ENCODE measurements at places on chromosomes 3 and 15.

DNA sequence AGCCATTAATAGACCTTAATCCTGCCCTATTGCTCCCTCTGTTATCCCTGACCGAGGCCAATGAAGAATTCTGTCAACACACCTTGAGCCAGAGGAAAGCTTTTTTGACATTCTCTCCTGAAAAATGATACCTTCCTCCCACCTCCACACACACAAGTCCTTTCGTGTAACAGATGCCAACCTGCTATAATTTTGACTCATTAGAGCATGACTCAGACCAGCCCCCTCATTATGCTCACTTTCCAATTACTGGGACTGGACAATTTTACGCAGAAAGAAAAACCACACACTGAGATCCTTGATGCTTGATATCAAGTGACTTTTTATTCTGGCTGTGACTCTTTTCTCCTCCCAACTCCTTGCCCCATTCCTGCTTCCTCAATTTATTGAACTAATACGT, 50.9 kb downstream of the LSAMP start:
- no peak for DNase-seq

GRCh38 chr3:156334841-156335545, 214.6 kb downstream of the KCNAB1 start:
- DNase-seq: no peak

GRCh38 chr15:63708126-63708772, 111.1 kb downstream of the FBXL22 start:
- DNase-seq: peak; percentile 79

- peak; percentile 98 for DNase-seq
Observed at GRCh38 chr3:172153335-172153861, 114.0 kb downstream of the FNDC3B start.

- DNase-seq: peak; percentile 87
Observed at GRCh38 chr3:72234391-72234790, 449.4 kb upstream of the PROK2 start.

- DNase-seq: peak; percentile 48
Observed at GRCh38 chr3:110624576-110624975, 447.0 kb upstream of the NECTIN3 start.

- DNase-seq: peak; percentile 14
Observed at GRCh38 chr3:104632521-104632920, 734.2 kb upstream of the ALCAM start.

GRCh38 chr3:81531263-81531662, 230.2 kb downstream of the GBE1 start:
- no peak for DNase-seq

DNA sequence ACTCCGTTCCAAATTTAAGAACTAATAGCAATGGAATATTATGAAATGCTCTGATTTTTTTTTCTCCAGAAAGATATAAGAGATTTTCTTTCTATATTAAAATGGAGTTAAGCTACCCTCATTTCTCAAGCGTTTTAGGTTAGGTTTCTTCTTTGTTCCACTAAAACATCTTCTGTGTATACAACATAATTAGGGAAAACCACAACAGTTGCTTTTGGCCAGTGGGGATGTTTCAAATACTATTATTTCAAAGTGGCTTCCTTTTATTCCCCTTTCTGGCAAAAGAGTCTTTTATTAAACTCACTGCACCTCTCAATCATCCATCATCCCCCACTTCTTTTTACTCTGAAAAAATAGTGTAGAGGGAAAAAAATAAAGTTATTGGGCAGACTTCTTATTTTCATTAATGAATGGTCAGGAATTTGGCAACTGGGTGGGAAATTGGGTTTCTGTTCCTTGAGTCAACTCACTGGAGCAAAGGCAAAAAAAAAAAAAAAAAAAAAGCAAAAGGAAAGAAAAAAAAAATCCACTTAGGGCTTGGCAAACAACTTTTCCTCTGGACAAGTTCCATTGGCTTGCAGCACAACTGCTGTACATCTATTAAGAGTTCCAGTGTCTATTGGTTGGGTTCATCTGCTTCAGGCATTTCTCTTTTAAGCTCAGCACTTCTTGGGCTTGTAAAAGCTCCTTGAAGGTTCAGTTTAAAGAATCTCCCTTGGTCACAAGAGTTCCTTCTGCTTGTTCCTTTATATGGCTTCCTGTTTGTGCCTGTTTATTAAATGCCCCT, 963.4 kb downstream of the ROBO1 start:
- peak; percentile 84 for DNase-seq

- peak; percentile 66 for DNase-seq
Observed at GRCh38 chr15:60399931-60400330, 2.1 kb upstream of the ANXA2 start.

DNA sequence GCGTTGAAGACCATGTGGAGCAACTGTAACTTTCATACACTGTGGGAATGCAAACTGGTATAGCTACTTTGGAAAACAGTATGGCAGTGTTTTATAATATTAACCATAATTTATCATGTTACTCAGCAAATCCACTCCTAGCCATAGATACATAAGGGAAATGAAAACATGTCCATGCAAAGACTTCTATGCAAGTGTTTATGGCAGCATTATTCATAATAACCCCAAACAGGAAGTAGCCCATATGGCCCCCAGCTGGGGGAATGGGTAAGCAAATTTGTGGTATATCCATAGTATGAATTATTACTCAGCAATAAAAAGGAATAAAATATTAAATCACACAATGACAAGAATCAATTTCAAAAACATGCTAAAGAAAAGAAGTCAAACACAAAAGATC, 23.0 kb upstream of the GATA2 start:
- no peak for DNase-seq

DNA sequence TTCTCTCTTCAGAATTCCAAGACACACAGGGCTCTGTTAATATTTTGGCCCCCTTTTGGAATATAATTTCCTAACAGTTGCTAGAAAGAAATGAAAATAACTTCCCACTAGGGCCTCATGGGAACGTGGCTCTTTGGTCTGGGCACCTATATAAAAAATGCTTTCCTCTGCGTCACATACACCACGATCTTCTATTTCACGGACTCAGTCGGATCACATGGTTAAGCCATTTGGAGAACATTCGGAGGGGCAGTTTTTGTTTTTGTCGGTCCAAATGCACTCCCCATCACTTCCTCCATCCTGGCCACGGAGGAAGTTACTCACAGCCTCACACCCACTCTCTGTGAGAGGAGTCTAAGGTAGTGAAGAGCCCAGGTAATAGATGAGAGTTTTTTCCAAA, 21.0 kb downstream of the TMEM44 start:
- no peak for DNase-seq

DNA sequence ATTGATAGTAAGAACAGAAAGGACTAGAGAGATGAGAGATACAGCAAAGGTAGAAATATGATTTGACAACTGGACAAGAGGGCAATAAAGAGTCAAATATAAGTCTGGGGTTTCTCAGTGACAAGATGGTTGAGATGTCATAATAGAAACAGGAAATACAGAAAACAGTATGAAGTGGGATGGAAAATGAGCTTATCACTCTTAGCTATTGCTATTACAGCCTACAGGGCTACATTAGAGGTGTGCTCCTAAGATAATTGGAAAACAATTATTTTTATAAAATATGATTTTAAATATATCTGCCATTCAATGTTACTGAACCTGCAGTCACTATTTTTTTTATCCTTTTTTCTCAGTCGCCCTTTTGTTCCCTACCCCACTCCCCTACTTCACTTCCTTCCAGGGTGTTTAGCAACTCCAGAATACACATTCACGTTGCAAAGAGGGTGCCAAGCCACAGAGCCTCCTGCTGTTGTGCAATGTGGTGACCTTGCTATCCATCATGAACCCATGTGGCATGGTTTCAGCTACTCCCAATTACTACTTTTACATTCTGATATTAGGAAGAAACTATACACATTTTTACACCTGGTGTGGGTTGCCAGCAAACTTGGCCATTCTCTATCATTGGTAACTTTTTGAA, 6.0 kb downstream of the NRG4 start:
- DNase-seq: peak; percentile 48

GRCh38 chr3:5016211-5017161, 37.2 kb downstream of the BHLHE40 start:
- DNase-seq: peak; percentile 68

DNA sequence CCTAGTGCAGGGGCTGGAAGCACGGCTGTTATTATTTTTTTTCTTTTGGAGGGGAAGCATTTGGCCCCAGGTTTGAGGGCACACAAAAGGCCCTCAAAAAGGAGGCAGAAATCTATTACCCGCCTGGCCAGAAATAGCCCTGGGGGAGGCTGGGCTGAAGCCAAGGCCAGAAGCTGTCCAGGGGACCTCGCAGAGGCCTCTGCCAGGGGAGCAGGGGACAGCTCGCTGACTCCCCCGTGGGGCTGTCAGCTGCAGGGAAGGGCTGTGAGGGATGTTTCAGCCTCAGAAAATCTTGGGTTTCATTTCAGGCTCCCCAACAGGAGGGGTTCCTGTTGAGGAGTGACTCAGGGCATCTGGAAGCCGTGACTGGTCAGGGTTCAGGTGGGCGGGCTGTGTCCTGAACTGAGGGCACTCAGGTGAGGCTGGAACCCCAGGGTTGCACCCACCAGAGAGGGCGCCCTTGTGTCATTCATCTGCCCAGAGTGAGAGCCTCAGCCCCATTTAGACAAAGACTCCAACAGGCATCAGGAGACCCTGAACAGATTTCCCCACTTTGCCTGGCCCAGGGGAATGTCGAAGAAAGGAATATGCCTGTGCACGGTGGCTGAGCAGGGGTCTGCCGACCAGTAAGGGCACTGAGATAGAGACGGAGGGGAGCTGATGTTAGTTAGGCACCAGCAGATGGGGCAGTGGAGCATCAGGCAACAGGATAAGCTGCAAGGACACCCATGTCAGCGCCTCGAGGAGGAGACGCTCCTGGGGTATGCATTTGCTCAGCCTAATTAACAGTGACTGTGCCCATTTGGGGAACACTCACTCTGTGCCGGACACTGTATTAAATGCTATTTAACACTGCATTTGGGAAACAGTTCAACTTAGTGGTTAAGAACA, 43.5 kb upstream of the SLC6A11 start:
- peak; percentile 4 for DNase-seq

- peak; percentile 52 for DNase-seq
Observed at GRCh38 chr15:77507143-77507897, 86.6 kb downstream of the HMG20A start.

GRCh38 chr3:195540511-195540910, 2.6 kb downstream of the PPP1R2 start:
- no peak for DNase-seq

DNA sequence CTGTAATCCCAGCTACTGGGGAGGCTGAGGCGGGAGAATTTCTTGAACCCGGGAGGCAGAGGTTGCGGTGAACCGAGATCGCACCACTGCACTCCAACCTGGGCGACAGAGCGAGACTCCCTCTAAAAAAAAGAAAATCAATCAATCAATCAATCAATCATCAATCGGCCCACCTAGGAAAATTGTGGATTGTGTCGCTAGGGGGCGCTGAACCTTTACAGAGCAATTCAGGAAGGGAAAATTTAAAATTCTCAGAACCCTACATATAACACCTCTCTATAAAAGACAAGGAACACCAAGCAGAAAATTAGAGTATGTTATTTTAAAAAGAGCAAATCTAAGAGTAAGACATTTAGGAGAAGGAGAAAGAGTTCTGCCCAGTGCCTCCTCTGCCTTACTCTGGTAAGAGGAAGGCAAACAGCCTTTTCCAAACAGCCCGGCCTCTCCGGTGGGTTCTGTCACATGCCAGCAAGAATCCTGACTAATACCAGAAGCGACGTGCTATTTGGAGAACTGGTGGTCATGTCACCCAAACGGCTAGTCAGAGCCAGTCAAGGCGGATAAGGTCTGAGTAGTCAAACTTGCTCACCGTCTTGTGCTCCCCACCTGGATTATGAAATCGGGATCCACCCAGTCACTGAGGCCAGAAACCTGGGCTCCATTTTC, 22.3 kb upstream of the SMCO1 start:
- no peak for DNase-seq

DNA sequence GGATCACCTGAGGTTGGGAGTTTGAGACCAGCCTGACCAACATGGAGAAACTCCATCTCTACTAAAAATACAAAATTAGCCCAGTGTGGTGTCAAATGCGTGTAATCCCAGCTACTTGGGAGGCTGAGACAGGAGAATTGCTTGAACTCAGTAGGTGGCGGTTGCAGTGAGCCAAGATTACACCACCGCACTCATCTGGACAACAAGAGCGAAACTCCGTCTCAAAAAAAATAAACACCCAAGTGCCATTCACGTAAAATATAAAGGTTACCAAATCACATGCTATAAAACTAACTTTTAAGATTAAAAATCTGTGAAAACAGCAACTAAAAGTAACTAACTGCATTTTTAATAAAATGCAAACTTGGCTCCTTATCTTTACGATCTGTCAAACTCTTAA, 8.9 kb downstream of the TRIM59 start:
- DNase-seq: no peak

GRCh38 chr15:100338971-100339444, 2.8 kb downstream of the ADAMTS17 start:
- peak; percentile 89 for DNase-seq

- DNase-seq: no peak
Observed at GRCh38 chr15:47027322-47027946, 689.9 kb upstream of the SEMA6D start.

GRCh38 chr3:164194842-164195241, 883.5 kb downstream of the SI start:
- DNase-seq: no peak

DNA sequence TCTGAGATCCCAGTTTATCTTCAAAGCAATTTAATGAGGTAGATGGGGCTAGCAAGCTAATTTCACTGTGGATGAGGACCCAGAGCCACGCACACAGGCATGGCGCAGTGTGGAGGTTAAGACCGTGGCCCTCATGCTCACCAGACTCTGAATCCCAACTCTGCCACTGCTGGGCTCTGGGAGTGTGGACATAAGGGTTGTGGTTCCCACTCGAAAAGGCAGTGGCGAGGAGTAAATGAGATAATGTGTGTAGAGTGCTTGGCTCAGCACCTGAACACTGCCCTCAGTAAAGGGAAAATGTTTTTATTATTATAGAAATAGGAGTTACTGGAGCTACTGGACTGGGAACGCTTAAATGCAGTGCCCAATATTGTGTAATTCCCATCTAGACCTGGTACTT, 243.5 kb upstream of the TPM1 start:
- no peak for DNase-seq

DNA sequence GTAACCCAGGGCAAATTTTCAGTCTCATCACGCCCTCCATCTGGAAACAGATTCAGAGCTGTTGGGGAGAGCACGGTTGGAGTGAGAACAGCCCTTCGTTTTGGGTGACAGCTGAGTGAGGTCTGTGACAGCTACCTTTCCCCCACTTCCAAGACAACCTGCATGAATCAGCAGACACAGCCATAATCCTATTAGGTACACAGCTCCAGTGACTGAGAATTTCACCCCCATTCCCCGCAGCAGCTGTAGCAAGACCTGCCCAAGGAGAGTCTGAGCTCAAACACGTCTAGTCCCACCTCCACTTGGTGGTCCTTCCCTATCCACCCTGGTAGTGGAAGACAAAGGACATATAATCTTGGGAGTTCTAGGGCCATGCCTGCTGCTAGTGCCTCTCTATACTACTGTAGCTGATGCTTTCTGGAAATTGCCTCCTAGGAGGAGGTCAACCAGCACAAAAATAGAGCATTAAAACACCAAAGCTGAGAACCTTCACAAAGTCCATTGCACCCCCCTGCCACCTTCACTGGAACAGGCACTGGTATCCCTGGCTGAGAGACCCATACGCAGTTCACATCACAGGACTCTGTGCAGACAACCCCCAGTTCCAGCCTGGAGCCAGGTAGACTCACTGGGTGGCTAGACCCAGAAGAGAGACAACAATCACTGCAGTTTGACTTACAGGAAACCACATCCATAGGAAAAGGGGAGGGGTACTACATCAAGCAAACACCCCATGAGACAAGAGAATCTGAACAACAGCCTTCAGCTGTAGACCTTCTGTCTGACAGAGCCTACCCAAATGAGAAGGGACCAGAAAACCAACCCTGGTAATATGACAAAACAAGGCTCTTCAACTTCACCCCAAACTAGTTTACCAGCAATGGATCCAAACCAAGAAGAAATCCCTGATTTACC, 448.6 kb upstream of the CBLB start:
- DNase-seq: no peak

Measured in fibroblast of pulmonary artery (primary cell).